ENCODE measurements at places on chromosomes 13 and 19. TPM values are rescaled to one million over a fixed set of nuclear protein-coding genes. Genes with fewer than 3 reads are reported as not detected.

DNA sequence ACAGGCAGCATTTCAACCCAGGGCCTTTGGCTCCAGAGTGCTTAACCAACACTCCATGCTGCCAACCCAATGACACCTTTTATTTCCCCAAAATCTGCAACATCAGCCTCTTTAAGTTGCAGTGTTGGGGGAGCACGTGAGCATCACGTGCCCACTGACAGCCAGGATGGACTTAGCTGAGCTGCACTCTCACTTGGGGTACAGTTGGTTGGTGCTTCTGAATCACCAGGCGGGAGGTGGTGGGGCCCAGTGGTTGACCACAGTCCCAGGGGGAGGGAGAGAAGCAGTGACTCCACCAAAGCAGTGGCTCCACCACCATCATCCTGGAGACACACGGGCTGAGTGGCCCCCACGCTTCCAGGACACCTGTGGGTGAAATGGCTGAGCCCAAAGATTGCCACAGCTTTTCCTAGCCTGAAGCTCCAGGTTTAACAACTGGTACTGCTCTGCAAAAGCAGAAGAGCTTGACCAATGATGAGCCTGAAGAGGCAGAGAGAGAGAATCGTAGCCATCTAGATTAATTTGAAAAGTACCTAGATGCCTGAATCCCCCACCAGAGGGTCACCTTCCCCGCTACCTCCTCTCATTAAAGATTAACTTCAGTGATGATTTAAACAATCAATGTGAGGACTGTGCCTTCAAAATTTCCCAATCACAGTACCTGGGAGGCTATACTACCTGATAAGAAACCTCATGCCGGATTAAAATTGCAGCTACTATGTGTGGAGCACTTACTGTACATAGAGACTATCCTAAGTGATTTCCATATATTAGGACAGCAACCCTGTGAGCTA is 193.8 kb downstream of the FOXO1 start:
- peak; percentile 49 for DNase-seq

- no peak for DNase-seq
Measured at GRCh38 chr13:74158028-74158427, 23.8 kb upstream of the KLF12 start.

GRCh38 chr13:108225440-108225839 is 7.2 kb downstream of the ABHD13 start:
- DNase-seq: peak; percentile 5

ZFR2 gene
- not detected for total RNA-seq

DNA sequence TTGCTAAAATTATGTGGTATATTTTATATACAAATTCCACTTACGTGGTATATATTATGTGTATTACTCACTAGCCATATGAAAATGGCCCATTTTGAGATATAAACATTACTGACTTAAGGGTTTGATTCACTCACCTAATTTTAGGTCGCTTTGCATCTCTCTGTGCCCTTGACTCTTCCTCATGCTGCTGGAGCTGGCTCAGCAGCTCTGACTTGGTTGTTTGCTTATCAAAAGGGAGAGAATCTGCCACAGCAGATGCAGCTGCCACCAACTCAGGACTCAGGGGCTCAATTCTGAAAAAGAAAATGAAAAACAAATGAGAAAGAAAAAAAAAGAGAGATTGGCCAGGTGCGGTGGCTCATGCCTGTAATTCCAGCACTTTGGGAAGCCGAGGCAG is 12.2 kb downstream of the MRPS31 start:
- no peak for DNase-seq

- DNase-seq: no peak
Measured at GRCh38 chr19:8262431-8262830, 45.7 kb downstream of the CD320 start.

CACTIN gene
- 28.5 TPM for total RNA-seq
